GM06990 (cell line): ENCODE measurements at places on chromosomes 16 and 17.

DNA sequence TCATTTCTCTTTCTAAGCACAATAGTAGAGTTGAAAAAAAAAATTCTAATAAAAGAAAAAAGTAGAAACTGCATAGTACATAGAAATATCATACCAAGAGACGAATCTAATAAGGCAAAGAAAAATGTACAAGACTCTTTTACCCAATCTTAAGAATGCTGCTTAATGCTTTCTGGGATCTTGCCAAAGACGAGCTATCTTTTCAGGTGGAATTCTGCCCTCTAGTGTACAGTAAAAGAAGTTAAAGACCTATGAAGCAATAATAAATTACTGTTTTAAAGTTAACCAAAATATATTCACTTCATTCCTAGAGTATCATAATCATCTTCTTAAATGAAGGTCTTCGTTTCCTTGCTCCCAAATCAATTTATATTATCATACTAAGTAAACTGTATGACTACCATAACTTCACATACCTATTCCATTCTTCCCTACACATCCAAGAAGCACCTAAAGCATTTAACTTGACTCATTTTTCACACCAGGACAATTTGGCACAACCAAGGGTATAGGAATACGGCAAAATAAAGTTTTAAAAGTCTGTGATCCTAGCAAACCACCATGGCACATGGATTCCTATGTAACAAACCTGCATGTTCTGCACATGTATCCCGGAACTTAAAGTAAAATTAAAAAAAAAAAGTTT is 47.7 kb downstream of the CFDP1 start:
- peak; percentile 16 for DNase-seq

DNA sequence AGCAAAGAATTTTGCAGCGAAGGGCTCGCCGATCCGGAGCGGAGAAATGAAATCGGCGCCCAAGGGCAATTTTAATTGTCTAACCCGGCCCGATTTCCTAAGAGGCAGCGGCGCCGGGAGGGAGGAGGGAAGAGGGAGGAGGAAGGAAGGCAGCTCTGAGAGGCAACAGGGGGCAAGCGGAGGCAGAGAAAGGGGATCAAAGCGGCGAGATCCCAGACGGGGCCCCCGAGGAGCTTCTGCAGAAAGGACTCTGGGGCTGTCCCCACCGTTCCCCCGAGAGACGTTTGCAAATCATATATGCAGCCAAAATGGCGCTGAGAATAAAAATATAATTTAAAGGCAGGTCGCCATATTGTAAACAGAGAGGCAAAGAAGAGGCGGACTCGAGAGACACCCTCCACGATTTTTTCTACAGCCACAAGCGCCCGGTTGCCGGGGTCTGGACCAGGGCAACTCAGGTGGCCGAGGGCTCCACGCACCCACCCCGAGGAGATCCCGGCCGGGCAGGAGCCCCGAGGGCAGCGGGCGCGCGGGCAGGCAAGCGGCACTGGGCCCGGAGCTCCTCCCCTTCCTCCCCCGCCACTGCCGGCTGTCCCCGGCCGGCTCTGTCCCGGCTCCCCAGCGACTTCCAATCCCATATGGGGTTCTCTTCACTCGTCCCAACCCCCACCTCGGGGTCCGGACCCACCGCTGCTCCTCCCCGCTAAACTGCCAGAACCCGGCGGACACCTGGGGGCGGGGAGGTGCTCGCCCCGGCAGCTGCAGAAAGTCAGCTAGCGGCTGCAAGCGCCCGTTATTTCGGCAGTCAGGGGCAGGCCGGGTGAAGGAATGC is 1.9 kb downstream of the PHF12 start:
- DNase-seq: peak; percentile 71

- DNase-seq: peak; percentile 8
These were observed 46.6 kb upstream of the NUDT7 start for GRCh38 chr16:77675464-77676324.

DNA sequence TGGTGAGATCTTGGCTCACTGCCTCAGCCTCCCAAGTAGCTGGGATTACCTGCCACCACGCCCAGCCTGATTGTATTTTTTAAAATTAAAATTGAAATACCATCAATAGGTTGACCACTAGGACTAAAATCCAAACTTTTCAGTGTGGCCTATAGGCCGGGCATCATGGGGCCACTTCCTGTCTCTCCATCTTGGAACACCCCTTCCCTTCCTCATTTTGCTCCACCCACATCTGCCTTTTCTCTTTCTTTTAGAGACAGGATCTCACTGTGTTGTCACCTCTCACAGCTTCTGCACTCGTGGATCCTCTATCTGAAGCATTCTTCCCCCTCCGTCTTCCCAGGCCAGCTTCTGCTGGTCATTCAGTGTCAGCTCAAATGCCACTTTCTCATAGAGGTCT is 57.0 kb downstream of the BMERB1 start:
- DNase-seq: no peak

DNA sequence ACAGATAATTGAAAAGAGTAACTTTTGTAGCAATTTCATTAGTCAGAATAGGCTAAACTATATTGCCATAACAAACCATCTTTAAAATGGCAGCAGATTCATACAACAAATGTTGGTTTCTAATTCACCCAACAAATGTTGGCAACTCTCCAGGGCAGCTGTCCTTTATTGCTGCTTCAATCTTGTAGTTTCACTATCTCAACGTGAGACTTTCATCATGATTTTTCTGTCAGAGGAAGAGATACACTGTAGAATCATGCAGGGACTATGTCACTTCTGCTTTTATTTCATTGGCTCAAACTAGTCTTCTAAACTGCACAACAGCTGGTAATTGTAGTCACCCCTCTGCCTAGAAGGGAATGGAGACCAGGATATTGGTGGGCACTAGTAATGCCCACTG is 174.2 kb downstream of the TANC2 start:
- DNase-seq: peak; percentile 10

DNA sequence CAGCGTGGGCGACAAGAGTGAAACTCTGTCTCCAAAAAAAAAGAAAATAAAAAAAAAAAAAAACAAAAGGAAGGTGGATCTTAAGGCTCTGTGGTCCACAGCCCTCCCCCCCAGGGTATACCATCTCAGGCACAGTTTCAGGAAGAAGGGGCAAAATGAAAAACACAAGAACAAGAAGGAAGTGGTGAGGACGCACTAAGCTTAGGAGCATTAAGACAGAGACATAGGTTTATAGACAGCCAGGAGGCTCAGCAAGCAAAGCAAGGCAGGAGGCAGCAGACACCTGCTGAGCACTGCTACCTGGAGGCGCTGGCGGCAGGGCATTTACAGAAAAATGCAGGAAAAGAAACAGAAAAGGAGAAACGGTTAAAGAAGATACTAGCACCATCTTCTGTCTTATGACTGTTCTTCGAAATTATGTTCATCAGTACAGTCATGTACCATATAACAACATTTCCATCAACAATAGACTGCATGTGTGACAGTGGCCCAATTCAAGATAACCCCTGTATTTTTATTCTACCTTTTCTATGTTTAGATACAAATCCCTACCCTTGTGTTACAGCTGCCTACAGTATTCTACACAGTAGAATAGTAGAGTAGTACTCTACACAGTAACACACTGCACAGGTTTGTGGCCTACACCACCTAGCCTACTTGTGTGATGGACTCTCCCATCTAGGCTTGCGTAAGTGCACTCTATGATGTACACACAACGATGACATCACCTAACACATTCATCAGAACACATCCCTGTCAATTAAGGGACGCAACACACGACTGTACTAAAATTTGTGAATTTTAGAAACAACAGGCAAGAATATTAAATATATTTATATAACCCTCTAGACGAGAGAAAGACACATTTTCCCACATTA is 62.5 kb downstream of the XPO6 start:
- DNase-seq: no peak

DNA sequence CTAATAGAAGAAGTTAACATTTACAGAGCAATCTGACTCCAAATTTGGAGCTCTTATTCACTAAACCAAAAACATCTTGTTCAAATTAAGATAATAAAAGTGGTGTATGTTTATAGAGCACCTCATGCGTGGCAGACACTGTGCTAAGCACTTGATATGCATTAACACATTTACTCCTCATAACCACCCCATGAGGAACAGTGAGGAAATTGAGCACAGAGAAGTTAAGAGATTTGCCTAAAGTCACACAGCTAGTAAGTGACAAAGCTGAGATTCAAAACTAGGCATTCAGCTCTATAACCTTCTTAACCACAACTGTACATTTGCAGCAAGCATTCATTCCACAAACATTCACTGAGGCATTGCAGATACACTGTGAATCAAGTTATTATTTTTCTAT is 94.0 kb downstream of the VAT1L start:
- DNase-seq: no peak
